ENCODE measurements at places on chromosomes 5 and 9. TPM values are rescaled to one million over a fixed set of nuclear protein-coding genes. Genes with fewer than 3 reads are reported as not detected.

NRG2 gene
- 28.8 TPM for total RNA-seq

- H3K4me3 ChIP-seq = no peak overlapping the region
- no peak for DNase-seq
- no peaks in the 10 kb centered on the region for H3K4me1 ChIP-seq
- H3K27ac ChIP-seq = no peak overlapping the region
- no peaks in the 10 kb centered on the region for H3K36me3 ChIP-seq
These were observed 514 bp downstream of the SOHLH1 start for GRCh38 chr9:135698767-135699166.

DNA sequence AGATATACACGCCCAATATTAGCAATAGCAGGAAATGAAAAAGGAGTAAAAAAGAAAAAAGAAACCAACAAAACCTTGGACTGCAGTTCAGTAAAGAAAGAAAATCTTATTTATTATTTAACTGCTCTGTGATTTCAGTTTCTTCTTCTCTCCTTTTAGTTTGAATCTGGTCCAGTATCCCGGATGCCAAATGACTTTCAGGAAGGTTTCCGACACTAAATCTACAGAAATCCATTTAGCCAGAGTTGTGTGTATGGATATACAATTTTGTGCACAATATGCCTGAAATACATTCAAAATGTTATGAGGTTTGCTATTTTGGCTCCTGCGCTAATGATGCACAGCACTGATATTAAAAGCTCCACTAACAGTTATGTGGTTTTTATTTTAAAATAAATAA, 64.5 kb downstream of the FBXL7 start:
- no peak overlapping the region for H3K27ac ChIP-seq
- no peak overlapping the region for H3K4me3 ChIP-seq
- H3K4me1 ChIP-seq = no peaks in the 10 kb centered on the region
- no peaks in the 10 kb centered on the region for H3K27me3 ChIP-seq

DNA sequence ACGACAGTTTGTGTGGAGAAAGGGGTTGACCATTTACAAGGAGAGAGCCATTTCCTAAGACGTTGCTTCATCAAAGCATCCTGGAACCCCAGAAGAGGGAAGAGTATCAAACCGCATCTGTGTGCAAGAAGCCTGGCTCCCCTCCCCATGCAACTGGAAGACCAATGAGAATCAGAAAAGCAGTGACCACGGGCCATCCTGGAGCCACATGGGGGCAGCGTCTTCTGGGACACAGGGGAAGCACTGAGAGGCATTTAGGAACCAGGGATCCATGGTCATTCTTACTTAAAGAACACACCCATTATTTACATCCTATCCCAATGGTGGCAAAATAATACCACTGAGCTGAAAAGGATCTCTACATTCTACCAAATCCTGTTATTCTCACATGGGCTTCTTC, 29.3 kb downstream of the SEMA5A start:
- H3K4me1 ChIP-seq = no peaks in the 10 kb centered on the region
- no peak overlapping the region for H3K27ac ChIP-seq
- no peaks in the 10 kb centered on the region for H3K36me3 ChIP-seq
- no peak overlapping the region for H3K4me3 ChIP-seq
- no peaks in the 10 kb centered on the region for H3K27me3 ChIP-seq

DNA sequence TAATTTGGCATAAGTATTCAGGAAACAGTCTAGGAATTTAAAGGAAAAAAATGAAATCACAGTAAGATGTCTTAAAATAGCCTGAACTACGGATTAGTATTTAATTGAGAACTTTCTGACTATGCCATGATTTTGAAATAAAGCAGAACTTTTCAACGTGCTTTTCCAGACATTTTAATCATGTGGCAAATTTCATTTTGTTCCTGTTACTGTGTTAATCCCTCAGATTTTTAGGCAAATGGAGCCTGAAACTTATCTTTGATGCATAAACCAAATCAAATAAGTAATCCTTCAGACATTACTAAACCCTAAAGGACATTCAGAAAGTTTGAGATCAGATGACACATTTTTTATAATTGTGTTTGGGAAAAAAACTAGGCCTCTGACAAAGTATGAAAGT, 75.7 kb downstream of the FBN2 start:
- no peaks in the 10 kb centered on the region for H3K4me1 ChIP-seq
- no peak overlapping the region for H3K27ac ChIP-seq
- no peak overlapping the region for H3K4me3 ChIP-seq
- DNase-seq = no peak
- no peaks in the 10 kb centered on the region for H3K36me3 ChIP-seq

- no peak overlapping the region for H3K27ac ChIP-seq
- no peak overlapping the region for H3K4me3 ChIP-seq
- no peaks in the 10 kb centered on the region for H3K4me1 ChIP-seq
- no peak for DNase-seq
- H3K27me3 ChIP-seq = no peaks in the 10 kb centered on the region
These were observed 77.0 kb upstream of the SMARCA2 start for GRCh38 chr9:1938135-1938534.

DNA sequence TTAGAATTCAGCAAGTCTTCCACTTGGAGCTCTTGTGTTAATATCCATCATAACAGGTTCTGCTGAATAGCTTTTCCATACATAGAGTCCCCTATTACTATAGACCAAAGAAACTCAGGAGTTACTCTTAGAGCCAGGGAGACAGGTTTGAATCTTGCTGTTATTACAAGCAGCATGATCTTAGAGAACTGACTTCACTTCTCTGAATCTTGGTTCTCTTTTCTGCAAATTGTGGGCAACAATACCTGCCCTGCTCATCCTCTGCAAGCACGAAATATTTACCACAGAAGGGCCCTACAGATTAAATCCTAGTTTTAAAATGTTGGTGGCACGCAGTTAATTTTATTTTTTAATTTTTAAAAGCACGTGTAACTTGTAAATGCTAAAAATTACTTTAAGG, 111.7 kb downstream of the TLR4 start:
- DNase-seq = no peak
- H3K27ac ChIP-seq = no peak overlapping the region
- H3K4me3 ChIP-seq = no peak overlapping the region
- no peaks in the 10 kb centered on the region for H3K36me3 ChIP-seq
- no peaks in the 10 kb centered on the region for H3K27me3 ChIP-seq
- H3K4me1 ChIP-seq = no peaks in the 10 kb centered on the region

DNA sequence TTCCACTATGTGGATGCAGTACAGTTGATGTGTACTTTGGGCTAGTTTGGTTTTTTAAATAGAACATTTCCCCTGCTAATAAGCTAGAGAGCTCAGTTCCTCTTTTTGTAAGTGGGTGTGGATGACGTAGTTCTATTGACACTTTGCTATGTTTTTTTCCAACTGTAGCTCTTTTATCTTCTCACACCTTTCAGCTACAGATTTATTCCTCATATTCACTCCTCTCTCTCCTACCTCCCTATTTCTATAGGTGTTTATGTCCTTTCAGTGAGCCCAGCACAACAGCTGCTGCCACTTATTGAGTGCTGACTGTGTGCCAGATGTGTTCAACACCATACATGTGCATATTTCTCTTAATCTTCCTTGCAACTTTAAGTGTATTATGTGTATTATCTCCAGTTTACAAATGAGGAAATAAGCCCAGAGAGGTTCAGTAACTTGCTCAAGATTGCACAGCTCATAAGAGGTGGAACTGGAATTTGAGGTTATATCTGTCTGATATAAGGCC, 215.7 kb downstream of the SEMA6A start:
- H3K36me3 ChIP-seq = no peaks in the 10 kb centered on the region
- H3K4me3 ChIP-seq = no peak overlapping the region
- DNase-seq = no peak

- no peak overlapping the region for H3K4me3 ChIP-seq
- H3K4me1 ChIP-seq = no peaks in the 10 kb centered on the region
- H3K36me3 ChIP-seq = no peaks in the 10 kb centered on the region
- no peak for DNase-seq
- no peak overlapping the region for H3K27ac ChIP-seq
These were observed 632.5 kb downstream of the ISL1 start for GRCh38 chr5:52015760-52016159.

PCDHAC1 gene
- total RNA-seq = not detected

- DNase-seq = no peak
- no peak overlapping the region for H3K4me3 ChIP-seq
- H3K27me3 ChIP-seq = no peaks in the 10 kb centered on the region
- H3K4me1 ChIP-seq = peaks cover 6% of the 10 kb centered on the region
These were observed 281.2 kb downstream of the BRINP1 start for GRCh38 chr9:119088002-119088547.

QRFP gene
- total RNA-seq = not detected

PGM5 gene
- 44.0 TPM for total RNA-seq

DNA sequence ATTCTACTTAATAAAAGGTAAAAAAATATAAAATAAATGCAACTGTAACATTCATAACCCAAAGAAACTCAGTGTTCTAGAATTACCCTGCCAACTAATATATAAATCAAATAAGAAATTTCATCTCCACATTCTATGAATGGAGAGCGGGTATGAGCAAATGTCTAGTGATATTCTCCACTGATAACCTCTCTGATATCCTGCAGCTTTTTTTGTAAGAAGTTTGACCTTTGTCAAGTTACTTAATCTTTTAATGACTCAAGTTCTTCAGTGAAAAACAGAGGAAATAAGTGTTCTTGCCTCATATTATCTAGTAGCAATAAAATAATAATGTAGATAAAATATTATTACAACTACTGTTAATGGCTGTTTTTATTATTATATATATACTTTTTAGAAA, 1275.6 kb upstream of the CDH9 start:
- H3K4me3 ChIP-seq = no peak overlapping the region
- H3K4me1 ChIP-seq = no peaks in the 10 kb centered on the region
- H3K36me3 ChIP-seq = no peaks in the 10 kb centered on the region
- no peaks in the 10 kb centered on the region for H3K27me3 ChIP-seq

GRCh38 chr5:157721159-157721558, 10.1 kb upstream of the THG1L start:
- H3K27ac ChIP-seq = no peak overlapping the region
- no peaks in the 10 kb centered on the region for H3K27me3 ChIP-seq
- no peaks in the 10 kb centered on the region for H3K4me1 ChIP-seq
- no peaks in the 10 kb centered on the region for H3K36me3 ChIP-seq
- DNase-seq = no peak

ETF1 gene
- total RNA-seq = 119 TPM

- no peak for DNase-seq
- H3K27me3 ChIP-seq = no peaks in the 10 kb centered on the region
- peak within 1 kb of the TSS; percentile 16 for H3K4me3 ChIP-seq
- no peaks in the 10 kb centered on the region for H3K4me1 ChIP-seq
- no peaks in the 10 kb centered on the region for H3K36me3 ChIP-seq
These were observed at the start of gene CDH12 for GRCh38 chr5:22852807-22853660. Gene CDH12 (minus strand): TSS chr5:22853344.

TAS2R1 gene
- total RNA-seq = not detected

DNA sequence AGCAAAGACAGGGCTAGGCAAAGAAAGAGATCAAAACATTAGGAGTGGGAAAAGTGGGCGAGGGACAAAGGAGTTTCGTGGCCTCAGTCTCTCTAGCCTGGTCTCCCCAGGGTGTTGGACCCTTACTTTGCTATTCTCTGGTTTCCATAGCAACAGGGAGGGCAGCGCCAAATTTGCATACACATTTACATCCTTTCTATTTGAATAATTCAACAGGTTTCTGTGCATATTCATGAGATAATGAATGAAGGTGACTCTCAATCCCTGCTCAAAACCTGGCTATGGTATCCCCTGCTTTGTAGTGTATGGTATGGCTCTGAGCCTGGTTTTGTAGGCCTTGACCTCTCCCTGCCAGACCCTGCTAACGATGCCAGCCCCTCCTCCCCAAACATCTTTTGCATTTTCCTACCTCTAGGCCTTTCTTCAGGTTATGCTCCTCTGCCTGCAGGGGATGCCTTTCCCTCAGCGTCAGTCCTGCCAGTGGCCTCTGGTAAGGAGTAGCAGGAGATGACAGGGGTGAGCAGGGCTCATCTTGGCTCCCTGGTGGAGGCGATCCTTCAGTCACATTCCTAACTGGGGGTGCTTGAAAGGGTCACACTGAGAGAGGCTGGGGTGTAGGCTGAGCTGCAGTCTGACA, 9.8 kb downstream of the RPP25L start:
- H3K36me3 ChIP-seq = no peaks in the 10 kb centered on the region
- no peak overlapping the region for H3K4me3 ChIP-seq
- no peak for DNase-seq

GRCh38 chr5:80177236-80177635, 78.6 kb downstream of the SERINC5 start:
- no peak overlapping the region for H3K4me3 ChIP-seq
- no peak overlapping the region for H3K27ac ChIP-seq
- DNase-seq = no peak

GRCh38 chr9:27117489-27118135, 8.6 kb downstream of the TEK start:
- peak; percentile 61 for DNase-seq
- H3K27me3 ChIP-seq = no peaks in the 10 kb centered on the region
- H3K36me3 ChIP-seq = no peaks in the 10 kb centered on the region
- peak overlapping the region; percentile 74 for H3K27ac ChIP-seq
- H3K4me1 ChIP-seq = peaks cover 7% of the 10 kb centered on the region

FOXD4L4 gene
- 0.16 TPM for total RNA-seq

GRCh38 chr5:156051972-156052371, 275.0 kb upstream of the SGCD start:
- H3K27me3 ChIP-seq = no peaks in the 10 kb centered on the region
- no peak overlapping the region for H3K4me3 ChIP-seq
- no peak for DNase-seq
- H3K27ac ChIP-seq = no peak overlapping the region
- no peaks in the 10 kb centered on the region for H3K36me3 ChIP-seq

Measured in gastrocnemius medialis (tissue), 4 donors.